ENCODE measurements at places on chromosomes 12 and 14.

DNA sequence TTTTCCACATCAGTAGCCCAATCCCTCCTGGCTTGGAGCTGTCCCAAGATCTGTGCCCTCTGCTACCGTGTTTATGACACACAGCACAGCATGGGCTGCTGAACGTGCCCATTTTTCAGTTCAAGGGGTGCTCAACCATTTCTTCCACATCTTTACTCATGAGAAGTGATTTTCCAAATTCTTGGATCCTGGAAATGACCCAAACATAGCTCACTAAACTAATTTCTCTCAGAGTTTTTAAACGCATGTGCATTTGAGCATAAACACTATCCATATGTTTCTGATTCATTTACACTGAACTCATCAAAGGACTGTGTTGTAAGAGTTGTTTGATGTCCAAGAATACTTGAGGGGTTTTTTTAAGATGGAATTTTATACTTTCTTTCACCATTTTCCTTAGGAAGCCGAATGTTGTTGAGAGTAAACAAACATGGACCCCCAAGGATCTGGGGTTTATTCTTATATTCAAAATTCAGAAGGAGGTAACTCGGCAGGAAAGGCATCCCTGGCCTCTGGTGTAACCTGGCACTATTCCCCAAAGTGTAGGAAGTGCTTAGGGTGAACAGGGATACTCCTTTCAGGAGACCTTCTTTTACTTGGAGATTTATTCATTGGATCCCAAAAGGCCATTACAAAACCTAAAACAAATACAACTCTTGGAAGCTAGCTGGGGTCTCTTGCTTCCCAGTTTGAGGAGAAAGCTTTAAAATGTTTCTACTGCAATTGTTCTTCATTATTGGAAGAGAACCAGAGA is 215.0 kb downstream of the BMP4 start:
- no peak for DNase-seq

DNA sequence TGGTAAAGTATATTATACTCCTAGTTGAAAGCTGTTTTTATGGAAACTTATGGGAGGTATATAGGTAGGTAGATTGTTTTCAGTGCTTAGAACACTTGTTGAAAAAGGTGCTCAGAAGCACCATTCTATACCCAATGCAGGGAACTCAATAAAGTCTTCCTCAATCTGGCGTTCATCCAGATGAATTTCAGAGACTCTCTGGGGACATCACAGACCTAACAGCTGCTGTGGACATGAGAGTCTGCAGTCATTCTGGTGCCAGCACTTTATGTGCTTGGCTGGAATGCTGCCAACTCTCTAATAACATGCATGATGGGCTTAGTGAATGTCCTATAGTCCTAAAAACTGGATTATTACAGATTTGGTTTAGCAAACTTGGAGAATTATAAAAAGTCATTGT is 115.9 kb downstream of the NTN4 start:
- DNase-seq, result no peak

GRCh38 chr14:92105893-92106142 is 564 bp downstream of the ATXN3 start:
- DNase-seq, result no peak

- peak; percentile 65 for DNase-seq
These were observed 16.3 kb upstream of the HIF1A start for GRCh38 chr14:61678975-61679374.

GRCh38 chr14:93008381-93008780 is 85.4 kb downstream of the CHGA start:
- no peak for DNase-seq

DNA sequence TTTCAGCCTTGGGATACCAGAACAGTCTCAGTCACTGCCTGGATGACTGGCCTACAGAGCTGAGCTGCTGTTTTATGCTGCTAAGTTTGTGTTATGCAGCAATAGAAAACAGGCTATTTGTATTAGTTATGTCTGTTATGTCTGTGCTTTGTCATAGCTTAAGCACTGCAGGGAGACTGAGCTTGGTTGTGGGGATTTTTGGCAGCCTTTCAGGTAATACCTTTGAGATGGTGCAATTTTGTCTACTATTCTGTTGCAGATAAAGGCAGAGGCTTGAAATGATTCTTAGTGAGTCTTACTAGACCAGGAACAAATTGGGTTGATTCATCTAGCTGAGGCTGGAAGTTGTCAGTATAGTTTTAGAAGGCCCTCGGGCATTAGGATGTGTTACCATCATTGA is 201.3 kb upstream of the RBM19 start:
- no peak for DNase-seq
